Fibroblast of the aortic adventitia (primary cell): ENCODE measurements at places on chromosomes 3 and 15.

- peak; percentile 35 for DNase-seq
Measured at GRCh38 chr3:182810574-182811268, 17.4 kb downstream of the ATP11B start.

DNA sequence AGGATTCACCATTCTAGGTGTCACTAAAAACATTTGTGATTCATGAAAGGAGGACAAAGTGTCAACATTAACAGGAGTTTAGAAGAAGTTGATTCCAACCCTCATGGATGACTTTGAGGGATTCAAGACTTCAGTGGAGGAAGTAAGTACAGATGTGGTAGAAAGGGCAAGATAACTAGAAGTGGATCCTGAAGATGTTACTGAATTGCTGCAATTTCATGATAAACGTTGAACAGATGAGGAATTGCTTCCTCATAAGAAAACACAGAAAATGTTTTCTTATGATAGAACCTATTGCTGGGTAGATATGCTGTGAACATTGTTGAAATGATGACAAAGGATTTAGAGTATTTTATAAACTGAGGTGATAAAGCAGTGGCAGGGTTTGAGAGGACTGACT is 23.5 kb upstream of the ATP2C1 start:
- DNase-seq: no peak

GRCh38 chr3:15903164-15903563 is 105.4 kb upstream of the ANKRD28 start:
- peak; percentile 56 for DNase-seq

DNA sequence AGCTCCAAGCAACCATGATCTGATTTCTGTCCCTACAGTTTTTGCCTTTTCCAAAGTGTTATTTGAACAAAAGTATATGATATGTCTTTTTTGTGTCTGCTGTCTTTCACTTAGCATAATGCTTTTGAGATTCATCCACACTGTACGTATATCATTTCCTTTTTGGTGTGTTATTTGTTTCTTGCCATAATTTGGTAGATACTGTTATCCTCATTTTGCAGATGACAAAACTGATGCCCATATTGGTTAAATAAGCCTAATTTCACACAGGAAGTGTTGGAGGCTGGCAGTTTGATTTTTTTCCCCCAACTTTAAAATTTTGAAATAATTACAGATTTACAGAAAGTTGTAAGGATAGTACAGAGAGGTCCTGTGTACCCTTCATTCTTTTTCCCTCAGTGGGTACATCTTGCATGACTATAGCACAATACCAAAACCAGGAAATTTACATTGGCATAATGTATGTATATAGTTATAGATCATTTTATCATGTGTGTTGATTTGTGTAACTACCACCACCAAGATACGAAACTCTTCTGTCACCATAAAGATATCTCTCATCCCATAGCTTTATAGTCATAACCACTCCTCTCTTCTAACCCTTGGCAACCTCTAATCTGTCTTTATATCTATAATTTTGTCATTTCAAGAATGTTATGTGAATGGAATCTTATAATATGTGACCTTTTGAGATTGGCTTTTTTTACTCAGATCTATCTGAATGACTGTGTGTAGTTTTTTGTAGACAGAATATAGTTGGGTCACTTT is 55.6 kb downstream of the RASA2 start:
- no peak for DNase-seq

DNA sequence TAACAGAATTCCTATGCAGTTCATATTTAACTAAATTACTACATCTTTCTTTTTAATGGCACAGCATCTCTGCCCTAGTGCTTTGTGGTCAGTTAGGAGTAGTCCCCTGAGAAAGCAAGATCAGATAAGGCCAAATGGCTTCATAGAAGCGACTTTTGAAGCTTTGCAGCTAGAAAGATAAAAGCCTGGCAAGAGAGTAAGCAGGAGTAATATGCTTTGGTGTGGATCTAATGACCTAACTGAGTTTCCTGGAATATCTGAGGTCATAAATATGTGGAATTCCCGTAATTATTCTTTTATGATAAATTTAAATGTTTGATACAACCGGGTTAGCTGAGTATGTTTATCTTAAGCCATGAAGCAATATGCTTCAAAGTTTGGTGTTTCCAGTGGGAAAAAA is 374.9 kb upstream of the LRRC3B start:
- DNase-seq: no peak

DNA sequence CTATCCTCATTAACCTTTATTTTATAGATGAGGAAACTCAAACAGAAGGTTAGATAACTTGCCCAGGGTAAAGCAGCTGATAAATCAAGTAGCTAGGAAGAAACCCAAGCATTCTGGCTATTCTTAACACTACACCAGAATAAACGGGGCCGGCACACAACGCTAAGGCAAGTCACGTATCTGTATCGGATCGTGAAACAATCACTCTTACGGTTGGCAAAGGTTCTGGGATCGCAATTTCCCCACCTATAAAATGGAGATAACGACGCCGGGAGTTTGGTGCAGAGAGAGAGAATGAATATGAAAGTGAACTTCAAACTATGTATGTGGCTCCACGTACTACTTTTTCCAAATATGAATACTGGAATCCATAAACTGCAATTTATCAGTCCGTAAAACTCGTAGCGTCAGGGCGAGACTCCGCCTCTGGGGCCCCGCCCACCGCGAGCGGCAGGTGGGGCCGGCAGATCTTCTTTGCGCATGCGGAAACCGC is 252 bp upstream of the ARMC8 start:
- no peak for DNase-seq

GRCh38 chr3:51388286-51389029 is 2.6 kb upstream of the RBM15B start:
- DNase-seq: no peak

- no peak for DNase-seq
Measured at GRCh38 chr3:14497321-14497720, 42.8 kb downstream of the GRIP2 start.

DNA sequence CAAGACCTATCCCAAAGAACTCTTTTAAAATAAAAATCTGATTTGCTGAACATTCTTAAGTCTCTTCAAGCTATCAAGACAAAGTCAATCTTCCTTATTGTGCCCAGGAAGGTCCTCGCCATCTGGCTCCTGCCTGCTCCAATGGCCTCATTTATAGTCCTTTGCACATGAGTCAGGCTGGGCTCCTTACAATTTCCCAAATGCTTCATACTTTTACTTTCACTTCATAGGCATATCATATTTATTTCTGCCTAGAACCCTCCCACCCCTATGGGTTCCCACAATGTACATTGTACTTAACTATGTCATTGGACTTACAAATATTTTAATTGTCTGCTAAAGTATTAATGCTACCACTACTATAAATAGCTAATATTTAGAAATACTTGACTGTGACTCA is 9.1 kb downstream of the THRB start:
- no peak for DNase-seq
